ENCODE measurements at places on chromosomes 3 and 15.

GRCh38 chr3:44915702-44916438, 41.5 kb downstream of the TGM4 start:
- DNase-seq, result no peak

DNA sequence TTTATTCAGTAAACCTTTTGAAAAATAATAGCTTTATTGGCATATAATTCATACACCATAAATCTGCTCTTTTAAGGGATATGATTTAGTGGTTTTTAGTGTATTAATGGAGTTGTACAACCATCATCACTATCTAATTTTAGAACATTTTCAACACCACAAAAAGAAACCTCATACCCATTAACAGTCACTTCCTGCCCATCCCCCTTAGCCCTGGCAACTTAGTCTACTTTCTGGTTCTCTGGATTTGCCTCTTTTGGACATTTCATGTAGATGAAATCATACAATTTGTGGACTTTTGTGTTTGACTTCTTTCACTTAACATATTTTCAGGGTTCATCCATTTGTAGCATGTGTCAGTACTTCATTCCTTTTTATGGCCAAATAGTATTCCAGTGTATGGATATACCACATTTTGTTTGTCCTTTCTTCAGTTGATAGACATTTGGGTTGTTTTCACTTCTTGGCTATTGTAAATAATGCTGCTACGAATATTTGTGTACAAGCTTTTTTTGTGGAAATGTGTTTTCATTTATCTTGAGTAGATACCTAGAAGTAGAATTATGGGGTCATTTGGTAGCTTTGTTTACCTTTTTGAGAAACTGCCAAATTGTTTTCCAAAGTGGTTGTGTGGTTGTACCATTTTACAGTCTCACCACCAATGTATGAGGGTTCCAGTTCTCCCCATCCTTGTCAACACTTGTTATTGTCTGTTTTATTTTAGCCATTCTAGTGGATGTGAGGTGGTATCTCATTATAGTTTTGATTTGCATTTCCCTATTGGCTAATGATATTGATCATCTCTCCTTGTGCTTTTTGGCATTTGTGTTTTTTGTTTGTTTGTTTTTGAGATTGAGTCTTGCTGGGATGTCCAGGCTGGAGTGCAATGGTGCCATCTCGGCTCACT, 45.8 kb downstream of the SMAD3 start:
- DNase-seq, result no peak

DNA sequence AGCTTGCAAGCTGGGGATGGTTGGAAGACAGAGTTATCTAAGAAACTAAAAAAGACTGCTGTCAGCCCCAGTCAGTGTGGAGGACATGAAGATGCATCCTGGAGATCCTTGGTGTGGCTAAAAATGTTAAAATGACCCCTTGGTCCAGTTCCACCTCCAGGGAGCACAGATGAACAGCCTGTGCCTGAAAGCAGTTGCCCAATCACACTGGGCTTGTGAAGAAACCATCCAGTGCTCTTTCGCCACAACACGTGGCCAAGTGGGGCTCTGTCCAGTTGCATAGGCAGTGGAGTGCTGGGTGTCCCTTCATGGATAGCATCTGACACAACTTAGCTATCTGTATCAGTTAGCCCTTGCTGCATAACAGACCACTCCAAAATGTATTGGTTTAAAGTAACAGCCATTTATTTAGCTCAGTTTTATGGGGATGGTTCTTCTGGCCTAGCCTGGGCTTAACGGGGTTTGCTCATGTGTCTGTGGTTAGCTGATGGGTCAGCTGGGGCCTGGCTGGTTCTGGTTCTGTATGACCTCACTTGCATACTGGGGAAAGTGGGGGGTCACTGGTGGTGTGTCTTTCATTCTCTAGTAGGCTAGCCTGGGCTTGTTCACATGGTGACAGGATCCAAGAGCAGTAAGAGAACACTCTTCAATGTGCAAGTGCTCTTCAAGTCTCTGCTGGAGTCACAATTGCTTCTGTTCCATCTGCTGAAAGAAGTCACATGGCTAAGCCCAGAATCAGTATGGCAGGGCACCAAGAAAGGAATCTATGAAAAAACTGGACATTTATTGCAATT, 226.2 kb downstream of the PDCD6IP start:
- no peak for DNase-seq

DNA sequence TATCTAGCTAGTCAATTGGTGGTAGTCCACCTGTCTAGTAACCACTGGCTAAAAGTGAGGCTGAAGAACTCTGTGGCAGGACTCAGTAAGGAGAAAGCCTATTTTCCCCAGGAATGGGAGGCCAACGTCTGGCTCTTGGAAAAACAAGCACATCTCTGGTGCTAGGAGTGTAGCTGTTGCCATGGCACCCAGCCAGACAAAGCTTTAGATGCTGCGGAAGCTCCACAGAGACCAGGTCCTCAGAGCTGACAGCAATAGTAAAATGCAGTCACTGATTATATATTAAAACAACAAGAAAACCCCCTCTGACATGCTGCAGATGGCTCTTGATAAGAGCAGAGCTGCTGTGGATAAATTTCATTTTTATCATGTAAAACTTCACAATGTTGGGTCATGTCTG, 124.9 kb upstream of the STRIT1 start:
- DNase-seq, result no peak

DNA sequence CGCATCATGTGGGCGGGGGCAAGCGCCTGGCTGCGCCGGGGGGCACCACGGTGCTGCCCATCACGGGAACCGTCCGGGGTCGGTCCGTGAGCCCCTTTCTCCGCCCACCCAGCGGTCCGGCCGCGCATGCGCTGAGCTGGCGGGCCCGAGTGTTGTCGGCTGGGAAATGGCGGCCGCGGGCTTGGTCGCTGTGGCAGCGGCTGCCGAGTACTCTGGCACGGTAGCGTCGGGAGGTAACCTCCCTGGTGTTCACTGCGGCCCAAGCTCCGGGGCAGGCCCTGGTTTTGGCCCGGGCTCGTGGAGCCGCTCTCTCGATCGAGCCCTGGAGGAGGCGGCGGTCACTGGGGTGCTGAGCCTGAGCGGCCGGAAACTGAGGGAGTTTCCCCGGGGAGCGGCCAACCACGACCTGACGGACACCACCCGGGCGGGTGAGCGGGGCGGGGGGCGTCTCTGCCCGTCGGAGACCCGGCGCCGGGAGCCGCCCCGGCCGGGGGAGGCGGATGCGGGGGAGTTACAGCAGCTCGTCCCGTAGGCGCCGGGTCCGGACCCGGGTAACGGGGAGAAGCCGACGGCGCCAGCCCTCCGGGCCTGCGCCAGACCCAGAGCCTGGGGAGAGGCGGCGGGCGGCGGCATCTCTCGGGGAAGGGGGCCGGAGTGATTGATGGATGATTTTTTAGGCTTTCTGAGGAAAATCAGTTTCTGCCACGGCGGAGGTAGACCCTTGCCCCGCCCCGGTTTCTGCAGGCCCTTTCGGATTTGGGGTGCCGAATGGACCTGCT, at the start of gene LRCH3:
TSS of gene LRCH3 (plus strand) at position 142 of the 779 bp plus-strand sequence. CDS start at position 167, 25 bp downstream.
- peak; percentile 88 for DNase-seq

DNA sequence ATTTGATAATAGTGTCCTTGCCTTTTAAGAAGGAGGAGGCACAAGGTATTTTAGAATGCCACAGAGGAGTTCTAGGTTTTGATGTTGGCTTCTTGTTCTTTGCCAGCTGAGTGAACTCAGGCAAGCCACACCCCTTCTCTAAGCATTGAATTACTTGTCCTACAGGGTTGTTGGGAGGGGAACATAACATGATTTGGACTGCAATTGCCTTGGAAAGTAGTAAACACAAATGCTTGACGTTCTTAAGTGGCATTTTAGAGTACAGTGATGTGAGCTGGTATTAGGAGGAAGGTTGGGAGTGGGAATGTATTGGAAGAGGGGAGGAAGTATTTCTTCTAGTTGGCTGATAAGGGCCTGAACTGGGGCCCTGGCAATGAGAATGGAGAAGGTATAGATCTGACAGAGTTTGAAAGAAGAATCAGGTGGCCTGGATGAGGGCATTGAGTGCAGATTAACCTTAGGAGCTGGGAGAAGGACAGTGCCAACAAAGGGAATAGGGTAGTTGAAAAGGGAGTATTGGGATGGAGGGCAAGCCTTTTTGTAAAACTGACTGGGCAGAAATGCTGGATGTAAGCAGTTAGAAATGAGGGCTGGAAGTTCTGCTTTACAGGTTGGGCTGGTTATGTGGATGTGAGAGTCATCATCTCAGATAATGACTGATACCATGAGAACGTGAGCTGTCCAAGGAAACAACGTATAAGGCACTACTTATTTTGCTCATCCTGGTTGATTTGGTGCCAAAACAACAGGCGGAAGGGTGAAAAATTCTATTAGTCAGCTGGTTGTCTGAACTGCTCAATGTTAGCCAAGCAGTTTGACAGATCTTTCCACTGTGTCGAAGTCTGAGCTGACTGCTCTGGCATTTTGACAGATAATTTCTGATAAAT, 16.7 kb downstream of the KAT2B start:
- DNase-seq, result no peak

DNA sequence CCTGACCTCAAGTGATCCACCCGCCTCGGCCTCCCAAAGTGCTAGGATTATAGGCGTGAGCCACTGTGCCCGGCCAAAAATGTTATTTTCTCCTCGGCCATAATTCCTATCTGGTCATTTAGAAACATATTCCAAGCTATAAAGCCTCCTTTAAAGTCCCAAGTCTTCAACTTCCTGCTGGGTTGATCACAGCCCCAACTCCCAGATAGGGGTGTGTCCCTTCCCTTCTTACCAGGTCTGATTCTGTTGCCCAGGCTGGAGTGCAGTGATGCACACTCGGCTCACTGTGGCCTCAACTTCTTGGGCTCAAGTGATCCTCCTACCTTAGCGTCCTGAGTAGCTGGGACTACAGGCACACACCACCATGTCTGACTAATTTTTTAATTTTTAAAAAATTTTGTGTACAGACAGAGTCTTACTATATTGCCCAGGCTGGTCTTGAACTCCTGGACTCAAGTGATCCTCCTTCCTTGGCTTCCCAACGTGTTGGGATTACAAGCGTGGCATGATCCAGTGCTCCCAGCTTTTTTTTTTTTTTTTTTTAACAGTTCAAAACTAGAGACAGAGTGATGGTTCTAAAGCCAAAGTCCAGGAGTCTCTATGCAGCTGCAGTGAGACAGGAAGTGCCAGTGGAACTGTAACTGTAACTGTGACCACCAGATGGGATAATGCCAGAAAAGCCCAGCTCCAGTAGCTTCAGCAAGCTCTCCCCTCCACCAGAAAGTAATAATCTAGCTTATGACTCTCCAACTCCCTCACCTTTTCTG, 8.2 kb upstream of the PRKAR2A start:
- peak; percentile 34 for DNase-seq

DNA sequence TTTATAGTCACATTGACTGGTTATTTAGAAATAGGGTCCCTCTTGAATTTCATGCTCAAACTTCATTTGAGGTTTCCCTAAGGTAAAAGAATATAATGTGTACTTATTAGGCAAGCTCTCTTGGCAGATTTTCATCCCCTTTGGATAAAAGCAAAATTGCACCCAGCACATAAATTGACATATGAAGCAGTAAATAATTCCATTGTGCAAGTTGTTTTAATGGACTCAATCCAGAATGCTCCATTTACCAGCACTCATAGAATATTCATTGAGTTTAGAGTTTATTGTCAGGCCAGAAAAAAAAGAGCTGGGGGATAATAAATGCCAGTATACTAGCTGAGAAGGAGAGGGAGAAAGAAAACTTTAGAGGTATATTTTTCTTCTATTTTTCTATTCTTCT, 136.8 kb downstream of the TPRG1 start:
- no peak for DNase-seq

GRCh38 chr3:189985948-189986347, 134.7 kb downstream of the P3H2 start:
- no peak for DNase-seq

DNA sequence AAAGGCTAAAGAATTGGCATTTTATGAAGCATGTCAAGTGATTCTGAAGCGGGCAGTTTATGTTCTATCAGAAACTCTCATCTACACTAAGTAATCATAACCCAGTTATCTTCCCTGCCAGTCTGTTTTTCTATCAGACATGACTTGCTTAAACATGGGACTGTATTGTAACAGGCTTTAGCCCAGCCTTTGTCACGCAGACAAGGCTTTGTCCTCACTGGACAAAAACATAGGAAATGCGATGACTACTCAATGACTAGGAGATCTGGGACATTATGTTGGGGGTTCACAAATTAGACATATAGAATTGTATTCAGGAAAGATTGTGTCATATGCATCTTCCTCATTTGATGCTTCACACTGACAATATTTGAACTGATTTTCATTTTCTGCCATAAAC, 115.5 kb downstream of the GADL1 start:
- no peak for DNase-seq

- DNase-seq, result no peak
Observed at GRCh38 chr3:49607105-49607591, 52.9 kb downstream of the BSN start.

DNA sequence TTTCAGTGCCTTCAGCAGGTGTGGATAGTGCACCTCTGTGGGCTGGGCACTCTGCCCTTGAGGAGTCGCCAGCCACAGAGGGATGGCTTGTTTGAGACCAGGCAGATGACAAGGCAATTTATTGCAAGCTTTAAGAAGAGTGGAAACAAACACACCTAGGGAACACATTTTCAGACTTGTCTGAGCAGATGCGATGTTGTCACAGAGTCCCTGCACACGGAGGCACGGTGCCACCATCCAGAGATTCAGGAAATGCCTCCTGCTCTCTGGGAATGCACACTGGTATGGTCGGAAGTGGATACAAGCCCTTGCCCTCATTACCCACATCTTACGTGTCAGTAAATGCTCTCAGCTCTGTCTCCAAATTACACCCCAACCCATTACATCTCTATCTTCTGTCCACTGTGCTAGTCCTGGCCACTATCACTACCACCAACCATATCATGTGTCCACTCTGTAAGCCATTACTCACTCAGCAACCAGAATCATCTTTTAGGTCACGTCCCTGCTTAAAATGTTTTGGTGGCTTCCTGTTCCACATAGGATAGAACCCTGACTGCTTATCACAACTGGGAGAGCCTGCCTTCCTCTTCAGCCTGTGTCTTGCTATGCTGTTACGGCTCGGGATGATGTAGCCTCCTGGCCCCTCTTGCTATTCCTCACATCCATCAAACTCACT, 196.9 kb downstream of the SLCO3A1 start:
- no peak for DNase-seq

- DNase-seq, result no peak
Observed at GRCh38 chr15:40808861-40809450, 1.7 kb upstream of the DNAJC17 start.

- no peak for DNase-seq
Observed at GRCh38 chr3:14539742-14540491, at the start of gene GRIP2. GRIP2 (minus strand) TSS chr3:14540342; CDS start chr3:14540308, 34 bp downstream.

- DNase-seq, result no peak
Observed at GRCh38 chr3:82050382-82050781, 288.9 kb upstream of the GBE1 start.

DNA sequence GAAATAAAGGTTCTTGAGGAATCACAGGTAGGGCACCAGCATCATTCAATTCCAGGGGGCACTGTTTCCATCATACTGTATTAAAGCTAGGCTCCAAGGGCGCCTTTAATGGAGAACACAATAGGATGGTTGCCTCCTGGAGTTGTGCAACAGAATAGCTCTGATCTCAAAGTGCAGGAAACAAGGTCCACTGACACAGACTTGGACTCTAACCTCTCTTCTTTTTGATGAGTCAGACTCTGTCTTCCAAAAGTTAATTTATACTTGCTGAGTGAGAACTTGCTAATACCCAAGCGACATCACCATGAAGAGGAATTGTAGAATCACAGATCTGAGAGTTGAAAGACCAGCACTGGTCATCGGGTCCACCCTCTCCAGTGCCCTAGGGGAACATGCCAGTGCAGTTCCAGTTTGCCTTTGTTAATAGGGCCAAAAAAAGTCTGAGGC, 94.4 kb upstream of the PHLDB2 start:
- no peak for DNase-seq

GRCh38 chr3:139241783-139242182, 102.0 kb upstream of the MRPS22 start:
- DNase-seq, result no peak

GRCh38 chr3:101377796-101378195, 57.4 kb upstream of the IMPG2 start:
- no peak for DNase-seq

Measured in KBM-7 (cell line).